Activated T-cell treated with anti-CD3 and anti-CD28 coated beads, Interleukin-2, amount 50 U/mL, for 1 hour (primary cell): ENCODE measurements at places on chromosomes 4 and X.
A peak's percentile ranks its signal among the peaks of the same experiment; 100 is the strongest.

DNA sequence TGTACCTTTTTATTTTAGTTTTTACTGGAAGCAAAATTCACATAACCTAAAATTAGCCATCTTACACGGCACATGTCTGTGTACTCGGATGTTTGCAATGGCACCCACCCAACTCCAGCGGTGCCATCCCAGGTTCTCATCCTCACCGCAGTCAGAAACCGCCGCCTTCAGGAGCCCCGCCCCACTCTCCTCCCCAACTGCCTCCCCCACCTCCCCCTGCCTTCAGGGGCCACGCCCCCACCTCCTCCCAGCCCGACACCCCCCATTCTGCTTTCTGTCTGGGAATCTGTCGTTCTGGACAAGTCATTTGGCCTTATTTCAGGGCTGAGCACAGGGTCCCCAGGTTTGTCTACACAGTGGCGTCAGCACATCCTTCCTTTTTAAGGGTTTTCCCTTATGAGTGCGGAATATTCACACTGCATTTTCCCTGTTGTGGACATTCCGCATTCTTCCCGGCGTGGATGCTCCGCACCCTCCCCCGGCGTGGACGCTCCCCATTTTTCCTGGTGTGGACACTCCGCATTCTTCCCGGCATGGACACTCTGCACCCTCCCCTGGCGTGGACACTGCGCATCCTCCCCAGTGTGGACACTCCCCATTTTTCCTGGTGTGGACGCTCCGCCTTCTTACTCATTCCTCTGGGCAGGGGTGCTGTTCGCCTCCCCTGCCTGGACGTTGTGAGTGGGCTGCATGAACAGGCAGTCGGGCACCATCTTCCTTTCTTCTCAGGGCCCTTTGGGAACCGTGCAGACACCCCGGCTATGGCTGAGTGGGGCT lies 135.4 kb upstream of the NKX1-1 start:
- no peak for DNase-seq

- no peak for DNase-seq
Observed at GRCh38 chr4:110087070-110087708, 111.2 kb downstream of the ELOVL6 start.

- no peak for DNase-seq
Observed at GRCh38 chrX:102835504-102836146, 101.4 kb upstream of the RAB40AL start.

DNA sequence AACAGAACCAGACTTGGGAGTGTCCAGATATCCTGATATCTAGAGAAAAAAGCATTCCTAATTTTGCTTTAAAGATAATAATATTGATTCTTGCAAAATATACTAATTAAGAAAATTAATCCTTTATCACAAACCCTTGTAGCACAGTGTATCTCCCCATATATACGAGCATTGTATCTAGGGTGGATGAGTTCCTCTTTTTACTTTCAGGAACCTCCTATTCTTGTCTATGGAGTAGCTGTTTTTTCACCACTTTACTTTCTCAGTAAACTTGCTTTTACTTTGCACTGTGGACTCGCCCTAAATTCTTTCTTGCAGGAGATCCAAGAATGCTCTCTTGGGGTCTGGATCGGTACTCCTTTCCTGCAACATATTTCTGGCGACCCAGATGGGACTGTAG lies 103.9 kb downstream of the GLUD2 start:
- DNase-seq = no peak

DNA sequence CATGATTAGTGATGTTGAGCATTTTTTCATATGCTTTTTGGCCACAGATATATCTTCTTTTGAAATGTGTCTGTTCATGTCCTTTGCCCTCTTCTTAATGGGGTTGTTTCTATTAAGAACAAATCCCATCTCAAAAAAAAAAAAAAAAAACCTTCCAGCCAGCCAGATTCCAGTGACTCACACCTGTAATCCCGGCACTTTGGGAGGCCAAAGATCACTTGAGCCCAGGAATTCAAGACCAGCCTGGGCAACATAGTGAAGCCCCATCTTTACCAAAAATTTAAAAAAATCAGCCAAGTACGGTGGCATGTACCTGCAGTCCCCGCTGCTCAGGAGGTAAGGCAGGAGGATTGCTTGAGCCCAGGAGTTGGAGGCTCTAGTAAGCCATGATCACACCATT lies 5.1 kb downstream of the RAB33B start:
- DNase-seq = no peak

DNA sequence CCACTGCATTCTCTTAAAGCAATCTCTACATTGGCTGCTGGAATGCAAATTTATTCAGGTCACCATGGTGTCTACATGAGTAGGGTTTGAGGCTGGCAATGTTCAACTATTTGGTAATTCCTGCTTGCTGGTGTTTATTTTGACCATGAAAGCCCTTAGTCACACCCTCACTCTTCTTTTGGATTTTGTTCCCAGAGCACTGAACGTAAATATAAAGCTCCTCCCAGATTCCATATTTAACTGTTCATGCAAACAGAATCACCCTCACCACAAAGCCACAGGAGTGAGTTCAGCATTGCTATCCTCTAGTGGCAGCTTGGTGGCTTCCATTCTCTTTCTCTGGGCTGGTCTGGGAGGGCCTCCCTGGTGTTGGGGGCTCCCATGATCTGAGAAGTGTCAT lies 82.8 kb downstream of the LNX1 start:
- DNase-seq = no peak

DNA sequence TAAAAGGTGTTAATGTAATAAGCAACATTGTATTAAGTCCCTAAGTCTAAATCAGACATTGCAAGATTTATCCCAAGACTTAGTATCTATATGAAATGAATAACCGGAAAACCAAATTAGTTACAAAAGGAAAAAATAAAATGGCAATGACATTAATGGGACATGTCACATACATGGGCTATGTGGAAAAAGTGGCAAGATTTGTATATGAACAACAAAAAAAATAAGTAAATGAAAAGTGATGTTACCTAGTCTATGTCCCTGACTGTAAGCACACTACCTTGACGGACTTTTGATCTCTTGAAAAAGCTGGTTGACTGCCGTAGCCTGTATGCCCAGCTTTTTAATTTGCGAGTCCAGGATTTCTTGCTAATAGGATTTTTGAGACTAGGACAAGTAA lies 55.5 kb upstream of the FAM120C start:
- no peak for DNase-seq

GRCh38 chrX:26851981-26852380 lies 611.2 kb downstream of the PPP4R3C start:
- DNase-seq = no peak

GRCh38 chrX:123736333-123736921 lies 3.6 kb upstream of the THOC2 start:
- no peak for DNase-seq

- DNase-seq = no peak
Observed at GRCh38 chr4:159142241-159142640, 39.4 kb downstream of the RAPGEF2 start.

DNA sequence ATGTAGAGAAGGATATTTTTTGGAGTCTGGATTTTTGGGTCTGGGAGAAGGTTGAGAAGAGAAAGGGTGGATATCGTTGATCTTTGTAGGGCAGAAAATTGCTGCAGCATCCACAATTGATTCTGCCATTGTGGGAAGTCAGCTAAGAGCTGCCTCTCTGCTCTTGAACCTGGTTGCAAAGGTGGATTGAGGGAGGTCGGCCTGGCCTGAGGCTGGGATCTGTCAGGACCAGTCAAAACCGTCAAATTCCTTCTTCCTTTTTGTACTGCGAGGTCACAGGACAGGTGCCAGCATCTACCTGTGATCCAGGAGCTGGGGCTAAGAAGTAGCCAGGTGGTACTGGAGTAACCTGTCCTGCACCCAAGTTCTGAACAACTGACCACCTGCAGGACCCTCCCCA lies 93.7 kb downstream of the SHOX start:
- DNase-seq = no peak

GRCh38 chr4:159906517-159906916 lies 803.6 kb downstream of the RAPGEF2 start:
- DNase-seq = no peak

DNA sequence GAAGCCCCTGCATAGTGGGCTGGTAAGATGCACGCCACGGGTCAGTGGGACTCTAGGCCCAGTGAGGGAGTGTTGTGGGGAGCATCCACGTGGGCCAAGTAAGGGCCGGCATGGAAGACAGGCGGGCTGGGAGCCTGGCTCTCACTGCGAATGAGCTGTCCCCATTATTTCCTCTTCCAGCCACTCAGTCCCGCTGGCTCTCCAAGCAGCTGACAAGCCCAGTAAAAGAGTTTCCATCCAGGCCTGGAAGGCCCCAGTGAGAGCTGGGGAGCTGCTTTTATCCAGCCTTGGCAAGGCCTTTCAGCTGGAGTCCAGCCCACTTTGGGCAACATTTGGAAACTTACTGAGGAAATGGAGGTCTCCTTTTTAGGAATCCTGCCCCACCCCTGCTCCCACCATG lies 24.9 kb downstream of the APLN start:
- DNase-seq = no peak

GRCh38 chr4:37442062-37442323 lies 197.4 kb downstream of the NWD2 start:
- DNase-seq = no peak

DNA sequence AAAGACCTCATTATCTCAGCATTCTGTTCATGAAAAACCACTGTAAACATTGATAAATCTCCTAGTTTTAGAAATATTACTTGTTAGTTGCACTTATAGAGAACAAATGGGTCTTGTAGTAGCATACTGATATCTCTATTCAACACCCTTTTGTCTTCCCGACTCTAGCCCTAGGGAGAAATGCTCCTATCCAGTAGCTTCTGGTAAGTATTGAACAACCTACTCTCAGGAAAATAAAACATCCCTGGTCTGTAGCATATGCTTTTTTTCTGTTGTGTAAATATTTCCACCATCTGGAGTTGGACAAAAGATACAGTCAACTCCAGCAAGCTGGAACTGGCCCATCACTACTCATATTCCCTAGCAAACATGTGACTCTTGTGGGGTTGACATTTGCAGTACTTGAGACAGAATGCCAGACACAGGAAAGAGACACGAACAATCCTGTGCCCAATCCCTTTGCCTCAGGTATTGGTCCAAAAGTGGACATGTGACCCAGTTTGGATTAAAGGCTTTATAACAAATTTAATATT lies 188.2 kb downstream of the GC start:
- DNase-seq = no peak

- DNase-seq = peak; percentile 62
Observed at GRCh38 chrX:139932073-139932900, 566 bp downstream of the ATP11C start.

DNA sequence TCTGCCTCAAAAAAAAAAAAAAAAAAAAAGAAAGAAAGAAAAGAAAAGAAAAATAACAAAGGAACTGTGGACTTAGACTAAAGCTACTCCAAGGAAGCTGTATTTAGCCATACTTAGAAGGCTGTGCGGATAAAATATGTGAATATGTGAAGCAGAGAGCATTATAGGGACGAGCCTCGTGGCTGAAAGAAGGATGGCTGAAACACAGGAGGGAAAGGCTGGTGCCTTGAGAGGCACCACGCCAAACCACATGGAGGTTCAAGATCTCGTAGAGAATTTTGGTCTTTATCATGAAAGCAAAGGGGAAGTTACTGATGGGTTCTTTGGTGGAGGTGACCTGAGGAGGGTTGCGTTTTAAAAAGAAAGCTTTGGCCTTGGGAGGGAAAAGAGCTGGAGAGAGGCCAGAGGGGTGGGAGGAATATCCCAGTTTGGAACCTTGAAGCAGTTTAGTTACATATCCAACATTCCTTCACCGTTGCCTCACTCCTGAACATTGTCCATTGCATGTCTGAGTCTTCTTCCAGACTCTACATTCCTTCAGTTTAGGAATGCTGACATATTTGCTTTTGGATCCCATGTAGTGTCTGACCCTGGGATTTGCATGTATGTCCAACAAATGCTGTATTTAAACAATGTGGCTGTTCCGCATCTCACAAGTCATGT lies 82.5 kb downstream of the CPE start:
- no peak for DNase-seq

GRCh38 chr4:89619206-89619962 lies 217.6 kb downstream of the SNCA start:
- no peak for DNase-seq

GRCh38 chr4:15250021-15250441 lies 177.8 kb upstream of the C1QTNF7 start:
- no peak for DNase-seq

DNA sequence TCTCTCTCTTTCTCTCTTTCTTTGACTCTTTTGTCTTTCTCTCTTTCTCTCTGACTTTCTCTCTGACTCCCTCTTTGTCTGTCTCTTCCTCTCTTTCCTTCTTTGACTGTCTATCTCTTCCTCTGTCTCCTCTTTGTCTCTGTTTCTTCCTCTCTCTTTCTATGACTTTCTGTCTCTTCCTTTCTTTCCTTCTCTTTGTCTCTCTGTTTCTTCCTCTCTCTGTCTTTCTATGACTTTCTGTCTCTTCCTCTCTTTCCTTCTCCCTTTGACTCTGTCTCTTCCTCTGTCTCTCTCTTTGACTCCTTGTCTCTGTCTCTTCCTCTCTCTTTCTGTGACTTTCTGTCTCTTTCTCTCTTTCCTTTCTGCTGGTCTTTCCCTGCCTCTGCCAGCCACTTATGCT lies 38.7 kb downstream of the HNRNPD start:
- DNase-seq = no peak

GRCh38 chrX:19673375-19674040 lies 158.2 kb upstream of the MAP3K15 start:
- DNase-seq = no peak

DNA sequence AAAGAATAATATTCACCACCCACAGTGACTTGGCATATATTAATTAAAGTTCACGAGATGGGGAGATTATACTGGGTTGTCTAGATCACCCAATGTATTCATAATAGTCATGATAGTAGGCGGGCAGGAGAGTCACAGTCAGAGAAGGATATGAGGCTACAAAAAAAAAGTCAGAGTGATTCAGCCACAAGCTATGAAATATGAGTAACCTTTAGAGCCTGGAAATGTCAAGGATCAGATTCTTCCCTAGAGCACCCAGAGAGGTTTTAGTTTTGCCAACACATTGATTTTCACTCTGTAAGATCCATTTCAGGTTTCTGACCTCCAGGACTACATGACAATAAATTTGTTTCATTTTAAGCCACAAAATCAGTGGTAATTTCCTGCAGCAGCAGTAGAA lies 501.9 kb downstream of the GABRG1 start:
- DNase-seq = no peak

GRCh38 chr4:156933633-156934258 lies 37.9 kb downstream of the PDGFC start:
- no peak for DNase-seq
